HS-5 (cell line): ENCODE measurements at places on chromosomes 5 and 9.

DNA sequence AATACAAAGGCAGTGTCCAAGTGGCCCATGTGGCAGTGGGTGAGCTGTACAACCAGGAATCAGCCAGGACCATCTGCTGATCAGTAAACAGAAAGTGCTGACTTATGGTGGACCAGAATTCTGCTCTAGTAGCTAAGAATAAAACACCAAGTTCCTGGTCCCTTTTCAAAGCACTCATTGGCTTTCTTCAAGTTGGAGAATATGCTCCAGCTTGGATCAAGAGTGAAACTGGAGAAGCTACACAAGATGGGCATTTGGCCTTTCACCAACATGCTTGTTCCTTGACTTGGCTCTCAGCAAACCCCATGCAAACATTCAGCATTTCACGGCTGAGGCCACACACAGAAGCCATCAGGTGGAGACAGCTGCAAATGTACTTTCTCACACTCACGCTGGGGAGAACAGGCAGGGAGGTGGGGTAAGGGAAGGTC lies 32.1 kb downstream of the MARCHF3 start:
- no peak for DNase-seq

DNA sequence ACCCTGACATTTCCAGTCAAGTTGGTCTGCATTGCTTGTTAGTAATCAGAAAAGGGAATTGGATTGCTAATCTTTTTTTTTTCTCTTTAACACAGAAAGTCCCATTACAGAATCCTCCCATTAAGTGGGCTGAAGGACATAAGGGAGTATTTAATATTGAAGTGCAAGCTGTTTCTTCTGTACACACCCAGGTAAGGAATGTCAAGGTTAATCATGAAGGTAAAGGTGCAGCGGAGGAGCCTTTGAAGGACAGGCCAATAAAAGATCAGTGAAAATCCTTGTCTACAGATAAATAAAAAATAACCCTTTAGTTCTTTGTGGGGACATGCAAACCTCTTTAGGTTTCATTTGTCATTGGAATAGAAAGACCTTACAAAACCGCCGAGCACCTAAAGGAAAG lies 161.4 kb downstream of the DOCK8 start:
- DNase-seq: no peak

DNA sequence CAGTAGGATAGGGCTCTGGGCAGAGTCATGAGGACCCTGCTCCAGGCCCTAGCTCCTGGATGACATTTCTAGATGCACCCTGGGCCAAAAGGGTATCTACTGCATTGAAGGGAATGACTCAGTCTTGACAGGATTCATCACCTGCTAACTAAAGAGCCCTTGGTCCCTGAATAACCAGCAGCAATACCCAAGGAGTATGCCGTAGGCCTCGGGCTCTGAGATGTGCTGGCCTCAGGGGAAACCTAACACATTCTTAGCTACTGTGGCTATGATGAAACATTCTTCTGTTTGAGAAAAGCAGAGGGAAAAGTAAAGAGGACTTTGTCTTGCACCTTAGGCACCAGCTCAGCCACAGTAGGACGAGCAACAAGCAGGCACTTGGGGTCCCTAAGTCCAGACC lies 89.5 kb upstream of the SLC1A1 start:
- no peak for DNase-seq

DNA sequence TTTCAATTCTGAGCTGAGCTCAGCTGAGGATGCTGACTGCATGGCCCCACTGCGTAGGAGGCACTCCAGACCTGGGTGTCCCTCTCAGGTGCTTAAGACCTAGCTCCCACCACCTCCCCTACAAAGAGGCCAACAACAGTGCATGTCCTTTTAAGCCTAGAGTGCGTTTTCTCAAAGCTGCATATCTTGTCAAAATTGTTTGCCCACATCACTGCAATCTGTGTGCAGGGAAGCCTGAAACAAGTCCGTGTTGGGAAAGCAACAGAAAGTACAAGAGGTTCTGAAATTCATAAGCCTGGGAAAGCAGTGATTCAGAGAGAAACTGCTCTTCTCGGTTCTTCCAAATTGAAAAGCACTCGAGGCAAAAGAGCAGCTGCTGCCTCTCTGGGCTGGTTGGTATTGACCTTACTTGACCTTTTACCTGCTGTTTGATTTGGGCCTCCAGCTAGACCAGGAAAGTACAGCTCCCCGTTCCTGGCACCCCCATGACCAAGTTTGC lies 238.4 kb downstream of the NR2F1-AS1 start:
- DNase-seq: no peak

DNA sequence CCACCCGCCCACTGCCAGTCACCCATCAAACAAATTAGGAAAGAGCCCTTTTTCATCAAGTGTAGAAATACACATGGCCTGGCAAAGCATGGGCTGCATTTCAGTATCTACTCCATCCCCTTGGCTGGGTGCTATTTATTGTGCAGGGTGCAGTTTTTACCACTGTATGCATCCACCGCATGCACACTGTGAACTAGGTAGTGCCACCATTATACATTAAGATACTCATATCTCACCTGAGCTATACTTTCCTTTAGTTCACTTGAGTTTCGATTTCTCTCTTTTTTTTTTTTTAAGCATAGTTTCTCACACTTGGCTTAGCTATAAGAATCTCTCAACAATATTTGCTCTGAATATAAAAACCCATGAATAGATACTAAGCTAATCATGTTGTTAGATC lies 49.4 kb downstream of the JMY start:
- DNase-seq: no peak

GRCh38 chr5:122715095-122715494 lies 59.8 kb upstream of the SNX2 start:
- DNase-seq: peak; percentile 25

DNA sequence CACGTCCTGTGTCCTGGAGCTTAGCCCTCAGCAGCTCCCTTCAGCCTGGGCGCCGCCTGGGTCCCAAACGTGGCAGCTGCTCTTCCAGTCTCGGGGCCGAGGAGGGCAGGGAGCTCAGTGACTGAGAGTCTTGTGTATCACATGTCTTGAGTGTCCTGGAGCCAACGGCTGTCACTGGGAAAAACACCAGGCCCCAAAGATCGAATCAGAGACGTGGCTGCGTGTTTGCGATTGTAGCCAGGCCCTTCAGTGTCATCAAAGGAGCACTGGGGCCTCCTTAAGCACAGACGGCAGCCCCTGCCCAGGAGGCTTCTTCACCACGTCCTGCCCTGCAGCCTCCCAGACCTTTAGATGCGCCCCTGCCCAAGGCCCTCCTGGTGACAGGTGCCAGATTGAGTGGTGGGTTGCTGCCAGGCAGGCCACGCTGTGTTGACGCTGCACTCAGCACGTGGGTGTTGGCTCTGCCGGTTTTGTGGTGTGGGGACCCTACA lies 5.7 kb upstream of the EXOC3 start:
- no peak for DNase-seq

DNA sequence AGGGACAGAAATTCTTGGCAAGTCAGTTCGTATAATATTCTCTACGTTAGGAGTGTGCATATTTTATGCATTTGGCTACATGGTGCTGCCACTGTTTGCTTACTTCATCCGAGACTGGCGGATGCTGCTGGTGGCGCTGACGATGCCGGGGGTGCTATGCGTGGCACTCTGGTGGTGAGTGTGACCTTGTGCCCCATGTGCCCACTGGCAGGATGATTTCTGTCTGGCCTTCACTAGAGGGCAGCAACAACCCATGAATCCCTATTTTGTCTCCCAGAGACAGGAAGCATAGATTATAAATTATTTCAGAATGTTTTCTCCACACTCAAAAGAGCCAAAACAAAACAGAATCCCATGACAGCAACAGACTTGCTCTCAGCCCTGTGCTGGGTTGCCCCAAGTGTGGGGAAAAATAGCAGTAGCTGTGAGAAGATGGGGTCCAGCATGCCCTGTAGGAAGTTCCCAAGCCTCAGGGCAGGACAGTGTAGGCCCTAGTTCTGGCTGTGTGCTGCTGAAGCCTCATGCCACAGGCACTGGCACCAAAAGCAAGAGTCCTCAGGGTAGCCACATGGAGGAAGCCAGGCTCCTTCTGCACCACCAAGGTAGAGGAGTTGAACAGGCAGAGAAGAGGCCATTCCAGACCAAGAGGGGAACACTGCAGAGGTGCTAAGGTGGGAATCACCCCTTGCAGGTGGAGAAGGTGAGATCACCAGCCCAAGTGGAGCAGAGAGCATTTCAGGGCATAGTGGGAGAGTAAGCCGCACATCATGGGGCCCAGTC lies 16.0 kb downstream of the SLC22A5 start:
- DNase-seq: no peak

DNA sequence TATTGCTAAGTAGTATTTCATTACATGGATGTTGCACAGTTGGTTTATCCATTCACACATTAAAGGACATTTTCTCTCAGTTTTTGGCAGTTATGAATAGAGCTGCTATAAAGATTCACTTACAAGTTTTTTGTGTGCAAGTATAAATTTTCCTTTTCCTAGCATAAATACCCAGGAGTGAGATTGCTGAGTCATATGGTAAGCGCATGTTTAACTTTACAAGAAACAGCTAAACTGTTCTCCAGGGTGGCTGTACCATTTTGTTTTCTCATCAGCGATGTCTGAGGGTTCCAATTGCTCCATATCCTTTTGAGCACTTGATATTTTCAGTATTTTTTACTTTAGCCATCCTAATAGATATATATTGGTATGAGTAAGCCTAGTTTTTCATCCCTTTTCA lies 16.4 kb upstream of the ABCA1 start:
- no peak for DNase-seq

DNA sequence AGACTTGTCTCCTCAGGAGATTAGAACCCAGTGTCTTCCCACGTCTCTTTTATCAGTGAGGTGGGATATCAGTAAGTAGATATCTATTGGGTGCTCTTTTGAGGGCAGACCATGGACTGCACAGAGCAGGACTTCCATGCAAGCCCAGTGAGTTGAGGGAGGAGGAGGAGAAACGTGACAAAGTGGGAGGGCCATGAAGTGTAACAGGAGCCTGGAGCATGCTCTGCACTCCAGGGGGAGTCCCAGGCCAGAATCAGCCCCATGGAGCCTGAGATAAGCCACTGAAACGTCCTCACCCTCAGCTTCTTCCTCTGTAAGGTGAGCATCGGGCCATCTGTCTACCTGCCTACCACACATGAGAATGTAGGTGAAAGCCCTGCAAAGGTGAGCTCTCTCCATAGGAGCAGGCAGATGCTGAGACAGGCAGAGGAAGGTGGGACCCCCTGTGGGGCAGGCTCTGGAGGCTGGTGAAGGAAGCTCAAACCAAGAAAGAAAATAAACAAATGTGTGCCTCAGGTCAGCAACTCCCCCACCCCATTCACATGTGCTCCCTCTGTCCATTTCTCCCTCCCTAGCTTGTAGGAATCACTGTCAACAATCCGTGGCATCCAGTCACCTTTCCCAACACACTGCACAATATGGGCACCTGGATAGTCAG lies 87.4 kb downstream of the NRG2 start:
- DNase-seq: no peak

- DNase-seq: no peak
These were observed 135.6 kb upstream of the SMARCA2 start for GRCh38 chr9:1879501-1879900.

DNA sequence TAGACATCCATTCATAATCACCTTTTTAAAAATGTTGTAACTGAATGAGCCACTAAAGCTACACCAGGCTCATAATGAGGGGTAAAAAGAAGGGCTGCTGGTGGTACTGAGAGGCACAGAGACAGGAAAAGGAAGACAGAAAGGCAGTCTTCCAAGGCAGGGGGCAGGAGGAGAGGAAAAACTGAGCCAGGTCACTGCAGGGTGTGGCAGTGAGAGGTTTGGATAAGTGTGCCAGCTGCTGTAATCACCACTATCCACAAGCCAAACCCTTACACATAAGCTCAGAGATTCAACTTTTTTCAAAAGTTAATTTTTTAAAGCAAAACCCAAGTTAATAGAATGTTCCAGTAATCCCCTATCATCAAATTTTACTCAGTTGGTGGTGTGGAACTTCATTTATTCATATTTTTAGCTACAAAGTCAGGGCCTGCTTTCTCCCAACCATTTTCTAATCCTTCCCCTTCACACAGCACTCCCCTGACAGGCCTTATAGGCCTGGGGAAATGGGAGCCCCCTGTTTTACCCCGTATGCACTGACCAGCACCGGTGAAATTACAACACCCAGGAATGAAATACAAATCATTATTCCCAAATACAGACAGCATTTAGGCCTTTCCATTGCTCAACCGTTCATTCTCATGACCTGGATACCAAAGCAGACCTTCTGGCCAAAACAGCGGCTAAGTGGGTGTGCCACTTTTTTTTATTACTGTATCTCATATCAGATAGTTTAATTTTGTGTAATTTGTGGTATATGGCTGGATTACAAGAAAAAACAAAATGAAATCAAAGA lies 76.3 kb downstream of the EFNA5 start:
- no peak for DNase-seq

DNA sequence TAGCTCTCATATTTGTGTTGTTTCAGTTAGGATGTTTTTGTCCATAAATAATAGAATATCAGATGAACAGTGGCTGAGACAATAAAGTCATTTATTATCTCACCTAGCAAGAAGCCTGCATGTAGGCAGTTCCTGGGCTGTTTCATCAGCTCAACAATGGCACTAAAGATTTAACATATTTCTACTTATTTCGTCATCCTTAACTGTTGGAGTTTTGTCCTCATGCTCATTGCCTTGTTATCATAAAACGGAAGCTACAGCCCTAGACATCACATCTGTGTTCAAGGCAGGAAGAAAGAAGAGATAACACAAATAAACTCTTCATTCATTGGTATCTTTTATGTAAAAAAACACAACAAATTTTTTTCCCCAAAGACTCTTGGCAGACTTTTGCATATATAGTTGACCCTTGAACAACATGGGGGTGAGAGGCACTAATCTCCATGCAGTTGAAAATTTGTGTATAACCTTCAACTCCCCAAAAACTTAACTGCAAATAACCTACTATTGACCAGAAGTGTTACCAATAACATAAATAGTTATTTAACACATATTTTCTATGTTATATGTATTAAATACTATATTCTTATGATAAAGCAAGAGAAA lies 277.2 kb upstream of the ADRA1B start:
- no peak for DNase-seq

- no peak for DNase-seq
These were observed 41.4 kb downstream of the SYK start for GRCh38 chr9:90842996-90843395.

- no peak for DNase-seq
These were observed 415.0 kb downstream of the KCTD16 start for GRCh38 chr5:144585681-144586080.

DNA sequence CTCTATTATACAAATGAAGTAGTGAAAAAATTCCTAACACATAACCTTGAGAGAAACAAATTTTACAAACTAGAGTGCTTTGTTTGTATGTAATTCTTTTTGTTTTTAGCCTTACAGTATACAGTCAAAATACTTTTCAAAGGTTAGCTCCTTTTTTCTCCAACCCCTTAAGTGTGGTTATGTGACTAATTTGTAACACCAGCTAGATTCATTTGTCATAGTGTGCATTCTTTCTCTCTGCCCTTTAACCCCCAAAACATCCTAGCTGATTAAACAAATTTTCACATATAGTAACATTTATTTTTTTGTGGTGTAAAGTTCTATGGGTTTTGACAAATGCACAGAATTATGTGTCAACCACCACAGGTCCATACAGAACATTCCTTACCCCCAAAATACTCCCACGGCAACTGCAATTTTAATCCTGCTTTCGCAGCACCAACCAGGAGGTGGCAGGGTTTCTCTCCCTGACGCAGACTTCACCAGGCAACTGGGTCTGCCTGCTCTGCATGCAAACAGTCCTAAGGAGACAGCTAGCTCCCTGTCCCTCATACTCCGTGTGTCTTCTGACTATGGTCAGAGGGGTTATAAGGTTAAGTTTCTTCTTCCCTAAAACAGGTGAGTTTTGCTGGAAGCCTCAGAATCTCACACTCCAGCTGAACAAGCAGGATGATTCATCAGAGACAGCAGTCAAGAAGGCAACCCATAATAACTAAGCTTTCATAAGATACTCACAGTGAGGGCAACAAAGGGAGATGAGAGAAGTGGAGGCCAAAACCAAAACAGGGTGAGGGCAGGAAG lies 44.5 kb upstream of the NR5A1 start:
- peak; percentile 73 for DNase-seq

- DNase-seq: no peak
These were observed 275.1 kb upstream of the PTGER4 start for GRCh38 chr5:40404613-40405012.
